ENCODE measurements at places on chromosomes 7 and 10. TPM values are rescaled to one million over a fixed set of nuclear protein-coding genes. Genes with fewer than 3 reads are reported as not detected.

Gene DPP6
- not detected for polyA plus RNA-seq

Gene SFTPA1
- not detected for polyA plus RNA-seq

Gene HOXA6
- 0.77 TPM for polyA plus RNA-seq

Gene PLA2G12B
- not detected for polyA plus RNA-seq

Gene LEP
- 0.05 TPM for polyA plus RNA-seq

Gene LDB1
- 85.3 TPM for polyA plus RNA-seq

Gene LRRC4
- 0.10 TPM for polyA plus RNA-seq

Gene LIPN
- not detected for polyA plus RNA-seq

Gene SOSTDC1
- not detected for polyA plus RNA-seq

Gene OR6V1
- not detected for polyA plus RNA-seq

Data from BJ (cell line).